ENCODE measurements at places on chromosomes 6 and 20. TPM values are rescaled to one million over a fixed set of nuclear protein-coding genes. Genes with fewer than 3 reads are reported as not detected.

BHLHE23 gene
- not detected for total RNA-seq

OR2H1 gene
- not detected for total RNA-seq

SSTR4 gene
- not detected for total RNA-seq

CST4 gene
- total RNA-seq, result not detected

RSPO3 gene
- not detected for total RNA-seq

HTR1B gene
- not detected for total RNA-seq

TGM3 gene
- total RNA-seq, result 0.10 TPM

EYA4 gene
- not detected for total RNA-seq

AKAP12 gene
- total RNA-seq, result 0.31 TPM

ZBP1 gene
- total RNA-seq, result 14.7 TPM

CLPSL2 gene
- not detected for total RNA-seq

OR2J3 gene
- total RNA-seq, result not detected

VSX1 gene
- not detected for total RNA-seq

NRN1 gene
- total RNA-seq, result 0.31 TPM

DEFB132 gene
- not detected for total RNA-seq

CRIP3 gene
- 0.84 TPM for total RNA-seq

GSTA2 gene
- not detected for total RNA-seq

CPNE5 gene
- total RNA-seq, result 6.9 TPM

MAP7 gene
- total RNA-seq, result 0.31 TPM

OR12D3 gene
- total RNA-seq, result not detected

SLC44A4 gene
- total RNA-seq, result 0.10 TPM

SMLR1 gene
- total RNA-seq, result not detected

DEF6 gene
- 80.1 TPM for total RNA-seq

ASIP gene
- 1.3 TPM for total RNA-seq

GRM1 gene
- not detected for total RNA-seq

EFCAB8 gene
- 0.73 TPM for total RNA-seq

SERINC1 gene
- total RNA-seq, result 306 TPM

SLC35D3 gene
- total RNA-seq, result 0.52 TPM

SYNDIG1 gene
- not detected for total RNA-seq

GRIK2 gene
- total RNA-seq, result not detected

SULF2 gene
- total RNA-seq, result 74.7 TPM

RPS18 gene
- 4,638 TPM for total RNA-seq

BTN1A1 gene
- total RNA-seq, result not detected

SOX18 gene
- not detected for total RNA-seq

OR2B2 gene
- total RNA-seq, result not detected

Measured in mononuclear cell (primary cell).